ENCODE measurements at places on chromosomes 11 and 22.

GRCh38 chr11:120097721-120098385 is 40.1 kb downstream of the TRIM29 start:
- DNase-seq, result no peak

GRCh38 chr22:37045958-37046357 is 5.6 kb upstream of the KCTD17 start:
- DNase-seq, result no peak

DNA sequence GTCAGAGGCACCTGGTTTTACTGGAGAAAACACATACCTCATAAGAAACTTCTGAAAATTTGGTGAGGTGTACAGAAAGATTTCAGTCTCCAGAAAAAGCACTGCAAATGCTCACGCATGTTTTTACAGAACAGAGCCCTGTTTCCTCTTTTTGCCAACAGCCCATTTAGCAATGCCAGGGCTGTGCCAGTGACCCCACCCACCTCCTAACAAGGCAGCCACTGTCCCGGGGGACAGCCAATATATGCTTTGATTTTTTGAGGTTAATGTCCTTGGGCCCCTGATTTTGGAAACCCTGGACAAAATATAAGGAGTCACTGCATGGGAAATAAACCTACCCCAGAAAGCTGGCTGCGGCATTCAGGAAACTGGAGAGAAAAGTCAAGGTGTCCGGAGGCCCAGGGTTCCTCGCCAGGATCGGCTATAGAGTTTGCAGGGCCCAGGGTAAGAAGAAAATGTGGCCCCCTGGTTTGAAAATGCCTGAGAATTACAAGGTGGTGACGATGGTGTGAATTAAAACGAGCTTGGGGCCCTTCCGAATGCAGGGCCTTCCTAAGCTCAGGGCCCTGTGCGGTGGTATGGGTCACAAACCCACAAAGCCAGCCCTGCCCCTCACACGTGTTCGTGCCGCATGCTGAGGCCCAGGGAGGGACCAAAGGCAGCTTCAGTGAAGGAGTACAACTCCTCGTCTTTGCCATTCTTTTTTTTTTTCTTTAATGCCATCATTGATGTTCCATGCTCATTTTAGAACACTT is 71.1 kb upstream of the WNT7B start:
- DNase-seq, result no peak

DNA sequence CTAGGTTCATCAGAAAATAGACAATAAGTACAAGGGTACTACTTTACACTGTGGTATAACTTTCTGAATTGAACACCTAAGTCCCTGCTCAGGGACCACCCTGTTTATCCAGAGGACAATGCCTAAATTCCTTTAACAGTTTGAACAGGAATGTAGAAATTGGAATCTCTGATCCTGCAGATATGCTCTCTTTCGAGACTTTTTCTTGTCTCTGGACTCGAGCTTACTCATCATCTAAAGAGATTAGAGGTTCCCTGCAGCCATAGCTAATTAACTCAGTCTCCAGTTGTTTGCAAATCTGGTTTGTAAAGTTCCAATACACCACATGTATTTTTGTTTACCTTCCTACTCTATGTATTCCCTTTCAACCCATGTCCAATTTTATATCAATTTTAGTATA is 1.0 kb downstream of the HOATZ start:
- DNase-seq, result no peak

- no peak for DNase-seq
Observed at GRCh38 chr22:42930810-42931420, 73.8 kb upstream of the ARFGAP3 start.

- no peak for DNase-seq
Observed at GRCh38 chr11:57646799-57647303, 2.9 kb downstream of the YPEL4 start.

All from activated CD4-positive, alpha-beta T cell treated with anti-CD3 and anti-CD28 coated beads for 4 hours (primary cell).